ENCODE measurements at places on chromosomes 12 and 14.

DNA sequence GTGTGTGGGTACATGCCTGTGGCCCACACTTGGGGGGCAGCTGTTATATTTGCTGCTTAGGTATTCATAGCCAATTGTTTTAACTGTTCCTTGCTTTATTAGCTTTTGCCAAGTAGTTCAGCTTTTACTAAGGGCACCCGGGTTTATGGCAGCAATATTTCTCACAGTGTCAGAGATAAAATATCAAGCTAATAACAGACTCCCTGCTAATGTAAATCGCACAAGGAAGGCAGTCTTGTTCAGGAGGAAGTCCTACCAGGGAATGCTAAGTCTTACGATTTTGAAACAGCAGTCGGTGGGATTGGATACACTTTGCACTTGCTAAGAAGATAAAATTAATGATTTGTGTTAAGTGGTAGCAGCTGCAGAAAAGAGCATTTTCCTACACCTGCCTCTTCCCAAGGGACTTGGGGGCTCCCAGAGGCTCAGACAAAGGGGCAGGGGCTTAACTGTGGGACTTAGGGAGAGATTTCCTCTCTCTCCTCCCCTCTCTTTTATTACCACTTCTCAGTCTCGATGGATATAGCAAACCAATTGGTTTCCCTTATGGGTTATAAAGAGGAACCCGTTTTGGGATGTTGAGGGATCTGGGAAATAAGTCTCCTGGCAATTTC is 175.1 kb downstream of the NRXN3 start:
- DNase-seq: no peak

GRCh38 chr14:94395888-94396574 is 7.6 kb upstream of the SERPINA1 start:
- no peak for DNase-seq

GRCh38 chr12:81499809-81500208 is 259.3 kb downstream of the PPFIA2 start:
- DNase-seq: no peak

- DNase-seq: no peak
Observed at GRCh38 chr14:20631880-20632389, 9.6 kb downstream of the OR6S1 start.

- no peak for DNase-seq
Observed at GRCh38 chr12:64744422-64745258, 14.6 kb downstream of the GNS start.

DNA sequence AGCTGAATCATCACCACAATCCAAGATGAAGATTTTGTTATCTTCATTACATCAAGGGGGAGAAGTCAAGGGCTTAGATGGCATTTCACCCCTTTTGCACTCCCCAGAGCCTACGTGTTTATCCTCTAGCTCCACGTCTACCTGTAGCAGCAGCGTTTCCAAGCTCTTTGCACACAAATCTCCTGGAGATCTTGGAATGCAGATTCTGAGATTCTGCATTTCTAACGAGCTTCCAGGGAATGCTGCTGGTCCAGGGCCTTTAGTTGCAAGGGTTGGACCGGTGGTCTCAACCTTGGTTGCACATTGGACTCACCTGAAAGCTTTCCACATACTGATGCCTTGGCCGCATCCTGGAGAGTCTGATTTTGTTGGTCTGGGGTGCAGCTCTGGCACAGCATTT is 49.5 kb upstream of the STON2 start:
- no peak for DNase-seq
